Caudate nucleus (tissue), 63 donors: ENCODE measurements at places on chromosomes 4 and X.

- DNase-seq = no peak
Observed at GRCh38 chr4:107835406-107835805, 10.7 kb downstream of the SGMS2 start.

GRCh38 chr4:19429684-19430083 is 822.0 kb upstream of the SLIT2 start:
- DNase-seq = no peak

DNA sequence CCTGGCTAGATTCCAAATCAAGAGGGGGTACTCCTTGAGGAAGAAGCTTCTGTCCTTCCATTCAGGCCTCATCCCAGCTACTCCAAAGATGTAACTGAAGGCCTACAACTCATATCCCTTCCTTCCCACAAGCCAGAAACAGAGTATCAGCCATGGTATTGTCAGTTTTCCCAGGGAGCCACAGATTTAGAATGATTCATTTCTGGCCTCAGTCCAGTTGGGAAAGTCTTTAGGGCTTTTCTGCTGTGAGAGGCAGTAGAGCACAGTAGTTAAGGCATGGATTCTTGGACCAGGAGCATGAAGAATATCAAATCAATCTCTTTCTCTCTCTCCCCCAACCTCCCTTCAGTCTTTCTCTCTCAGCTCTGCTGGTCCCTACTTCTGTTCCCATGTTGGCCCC is 505.0 kb downstream of the BCOR start:
- no peak for DNase-seq

- no peak for DNase-seq
Observed at GRCh38 chrX:66815227-66815626, 176.3 kb upstream of the EDA2R start.

DNA sequence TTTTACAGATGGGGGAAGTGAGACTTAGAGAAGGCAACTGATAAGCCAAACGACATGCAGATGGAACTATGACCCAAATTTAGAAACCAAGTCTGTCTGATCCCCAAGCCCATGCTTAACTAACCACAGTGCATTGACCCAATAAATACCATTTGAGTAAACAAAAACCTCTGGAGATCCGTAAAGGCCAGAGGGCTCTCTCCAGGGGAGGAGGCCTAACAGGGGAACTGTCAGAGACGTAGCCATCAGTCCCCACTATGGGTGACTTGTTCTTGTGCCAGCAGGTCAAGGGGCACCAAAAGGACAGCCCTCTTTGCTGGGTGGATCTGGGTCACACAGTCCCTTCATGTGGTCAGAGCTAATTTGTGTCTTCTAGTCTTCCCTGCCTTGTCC is 420.2 kb downstream of the BCOR start:
- DNase-seq = no peak

DNA sequence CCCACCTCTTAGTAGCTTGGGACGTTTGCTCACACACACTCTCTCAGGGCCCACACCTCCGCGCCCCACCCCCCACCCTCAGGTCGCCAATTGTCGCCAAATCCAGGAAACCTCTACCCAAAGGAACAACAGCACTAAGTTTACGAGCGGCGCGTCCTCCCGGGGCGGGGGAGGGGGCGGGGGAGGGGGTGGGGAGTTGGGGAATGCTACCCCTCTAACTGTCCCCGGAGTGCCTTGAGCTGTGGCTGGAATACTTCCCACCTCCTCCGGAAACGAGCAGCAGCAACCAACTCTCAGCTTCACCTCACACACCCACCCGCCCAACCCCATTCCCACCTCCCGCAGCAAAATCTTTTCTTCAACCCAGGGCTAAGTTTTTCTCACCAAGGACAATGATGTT is 135.6 kb upstream of the ZIC3 start:
- DNase-seq = no peak

- DNase-seq = no peak
Observed at GRCh38 chrX:1491851-1492349, 39.2 kb upstream of the ASMTL start.

GRCh38 chr4:188707036-188707435 is 567.8 kb downstream of the TRIML1 start:
- no peak for DNase-seq

GRCh38 chrX:68717663-68718442 is 70.4 kb downstream of the STARD8 start:
- no peak for DNase-seq

- DNase-seq = no peak
Observed at GRCh38 chr4:75696071-75696470, 22.9 kb upstream of the G3BP2 start.

- DNase-seq = no peak
Observed at GRCh38 chr4:5198656-5199541, 147.6 kb downstream of the STK32B start.
